ENCODE measurements at places on chromosomes 5 and 9.
A peak's percentile ranks its signal among the peaks of the same experiment; 100 is the strongest.

DNA sequence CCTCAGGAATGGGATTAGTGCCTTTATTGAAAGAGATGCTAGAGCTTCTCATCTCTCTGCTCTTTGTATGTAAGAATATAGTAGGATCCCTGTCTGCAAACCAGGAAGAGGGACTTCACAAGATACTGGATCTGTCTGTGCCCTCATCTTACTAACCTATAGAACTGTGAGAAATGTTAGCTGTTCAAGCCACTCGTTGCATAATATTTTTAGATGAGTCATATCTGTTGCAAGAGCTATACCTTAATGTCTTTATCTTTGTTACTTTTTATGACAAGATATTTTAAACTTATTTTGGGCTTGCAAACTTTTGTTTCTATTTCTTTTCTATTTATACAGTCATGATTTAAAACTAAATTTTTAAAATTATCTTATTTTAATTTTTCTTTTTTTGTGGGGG is 1296.8 kb upstream of the CDH6 start:
- no peak for DNase-seq

DNA sequence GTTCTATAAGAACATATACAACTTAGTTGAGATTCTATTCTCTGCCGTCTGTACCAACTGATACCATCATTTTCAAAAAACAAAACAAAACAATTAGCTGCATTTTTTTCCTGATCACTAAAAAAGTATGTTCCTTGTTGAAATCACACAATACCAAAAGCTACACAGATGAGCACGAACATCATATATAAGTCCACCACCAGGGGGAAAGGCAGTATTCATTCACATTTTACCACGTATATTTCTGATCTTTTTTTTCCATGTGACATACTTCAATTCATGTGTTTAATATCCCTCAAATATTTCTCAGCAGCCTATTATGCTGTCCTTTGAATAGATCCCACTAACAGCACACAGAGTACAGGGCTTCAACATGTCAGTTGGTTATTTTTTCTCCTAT is 40.6 kb downstream of the IRX2 start:
- DNase-seq: peak; percentile 42

GRCh38 chr5:114377050-114377844 is 15.4 kb downstream of the KCNN2 start:
- DNase-seq: no peak

DNA sequence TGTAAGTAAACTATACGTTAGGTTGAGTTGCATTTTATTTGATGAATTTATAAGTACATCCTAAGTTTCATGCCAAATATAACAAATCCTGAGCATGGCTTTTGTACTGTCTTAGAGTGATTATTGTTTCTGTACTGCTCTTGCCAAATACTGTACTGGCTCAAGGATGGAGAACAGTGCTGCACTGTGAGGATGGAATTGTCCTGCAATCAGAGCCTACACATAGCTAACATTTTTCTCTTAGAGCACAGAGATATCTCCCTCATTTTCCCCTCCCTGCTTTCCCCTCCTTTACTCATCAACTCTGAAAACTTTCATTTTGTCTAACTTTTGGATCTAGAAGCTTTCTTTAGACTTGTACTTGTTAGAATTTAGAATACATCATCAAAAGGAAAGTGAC is 28.3 kb downstream of the LRRC70 start:
- DNase-seq: peak; percentile 15

Data from fibroblast of skin of scalp (primary cell).